ENCODE measurements at places on chromosomes 2 and 18. TPM values are rescaled to one million over a fixed set of nuclear protein-coding genes. Genes with fewer than 3 reads are reported as not detected.

METTL5 gene
- total RNA-seq: 35.8 TPM

RTP5 gene
- total RNA-seq: not detected

DSG1 gene
- total RNA-seq: not detected

CYP26B1 gene
- 0.05 TPM for total RNA-seq

TOGARAM2 gene
- total RNA-seq: 0.20 TPM

KIF1A gene
- not detected for total RNA-seq

IL18R1 gene
- total RNA-seq: 0.05 TPM

IL36G gene
- not detected for total RNA-seq

Measured in HT-29 (cell line).